Stimulated activated CD8-positive, alpha-beta memory T cell treated with anti-CD3 and anti-CD28 coated beads, Interleukin-15, amount 100 ng/mL, for 24 hours (primary cell): ENCODE measurements at places on chromosomes 5 and 9.
A peak's percentile ranks its signal among the peaks of the same experiment; 100 is the strongest.

DNA sequence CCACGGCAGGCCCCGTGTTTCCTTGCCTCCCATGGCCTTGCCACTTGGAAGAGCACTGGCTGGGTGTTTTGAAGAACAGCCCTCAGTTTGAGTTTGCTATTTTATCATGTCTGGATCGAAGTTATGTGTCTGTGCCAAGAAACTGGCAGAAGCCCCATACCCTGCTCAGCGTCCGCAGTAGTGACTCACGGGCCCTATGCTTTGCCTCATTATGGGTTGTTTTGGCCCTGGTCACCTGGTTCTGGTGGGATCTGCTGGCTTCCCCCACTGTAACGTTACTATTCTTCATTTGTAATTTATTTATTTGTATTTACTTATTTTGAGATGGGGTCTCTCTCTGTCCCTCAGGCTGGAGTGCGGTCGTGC, 42.3 kb upstream of the NKD2 start:
- no peak for DNase-seq

GRCh38 chr9:27787891-27788290, 214.6 kb upstream of the C9orf72 start:
- no peak for DNase-seq

- DNase-seq: no peak
These were observed 92.7 kb downstream of the PCSK1 start for GRCh38 chr5:96340357-96340756.

DNA sequence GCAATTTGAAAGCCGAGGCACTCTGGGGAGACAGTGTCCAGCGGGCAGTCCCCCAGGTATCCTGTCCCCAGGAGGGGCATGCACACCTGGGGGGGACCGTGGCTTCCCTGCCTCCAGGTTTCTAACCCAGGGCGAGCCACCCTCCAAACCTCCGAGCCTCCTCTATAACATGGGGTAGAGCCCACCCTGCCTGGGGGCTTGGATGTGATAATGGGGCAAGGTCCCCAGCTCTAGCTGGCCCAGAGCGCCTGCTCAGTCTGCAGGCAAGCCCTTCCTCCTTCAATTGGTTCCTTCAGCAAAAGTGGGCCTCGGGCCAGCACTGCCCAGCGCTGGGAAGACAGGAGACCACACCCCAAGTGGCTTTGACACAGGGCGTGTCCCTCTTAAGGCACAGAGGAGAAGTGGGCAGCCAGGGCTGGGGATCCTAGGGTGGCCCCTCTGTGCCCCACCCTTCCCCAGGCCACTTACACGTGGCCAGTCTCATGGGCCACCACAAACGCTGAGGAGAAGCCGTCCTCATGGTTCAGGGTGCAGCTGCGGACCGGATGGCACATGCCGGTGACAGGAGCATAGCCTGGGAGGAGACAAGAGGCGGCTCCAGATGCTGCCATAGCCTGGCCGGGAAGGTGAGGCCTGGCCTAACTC, 94.3 kb downstream of the ZNF354C start:
- no peak for DNase-seq

- no peak for DNase-seq
These were observed 70.9 kb downstream of the SH3RF2 start for GRCh38 chr5:146007270-146007669.

- DNase-seq: no peak
These were observed 44.0 kb downstream of the NNT start for GRCh38 chr5:43646992-43647391.

DNA sequence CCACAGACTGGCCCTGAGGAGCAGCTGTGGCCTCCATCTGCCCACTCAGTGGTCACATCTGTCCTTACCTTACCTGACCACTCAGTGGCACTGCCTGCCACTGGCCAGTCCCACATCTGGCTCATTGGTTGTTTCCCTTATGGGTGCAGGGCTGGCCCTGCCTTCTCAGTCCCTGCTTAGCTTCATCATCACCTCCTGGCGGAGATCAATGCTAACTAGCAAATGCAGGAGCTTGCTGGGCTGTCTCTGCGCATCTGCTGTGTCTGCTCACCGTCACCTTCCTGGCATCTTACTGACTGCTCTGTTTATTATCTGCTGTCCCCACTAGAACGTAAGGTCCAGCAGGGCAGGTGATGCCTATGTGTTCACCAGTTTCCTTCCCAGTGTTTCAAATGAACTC, 356.9 kb downstream of the SEMA5A start:
- DNase-seq: no peak

- DNase-seq: no peak
These were observed 36.2 kb downstream of the NACC2 start for GRCh38 chr9:136058801-136059302.

DNA sequence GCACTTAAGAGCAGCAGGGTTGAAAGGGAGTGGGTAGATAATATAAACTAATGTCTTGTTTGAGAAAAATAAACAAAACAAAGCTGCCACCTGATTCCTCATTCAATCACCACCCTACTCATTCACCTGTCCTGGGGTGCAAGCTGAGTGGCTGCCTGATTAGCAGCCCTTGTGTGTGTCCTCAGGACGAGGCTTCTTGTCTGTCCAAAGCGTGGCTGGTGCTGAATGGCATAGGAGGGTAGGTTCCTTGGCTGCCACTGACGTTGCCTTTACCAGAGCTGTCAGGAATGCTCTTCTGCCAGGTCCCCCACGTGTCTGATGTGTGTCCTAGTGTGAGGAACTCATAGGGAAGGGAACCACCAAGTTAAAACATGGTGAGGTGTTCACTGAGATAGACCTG, 146.6 kb upstream of the SLC24A2 start:
- DNase-seq: no peak

DNA sequence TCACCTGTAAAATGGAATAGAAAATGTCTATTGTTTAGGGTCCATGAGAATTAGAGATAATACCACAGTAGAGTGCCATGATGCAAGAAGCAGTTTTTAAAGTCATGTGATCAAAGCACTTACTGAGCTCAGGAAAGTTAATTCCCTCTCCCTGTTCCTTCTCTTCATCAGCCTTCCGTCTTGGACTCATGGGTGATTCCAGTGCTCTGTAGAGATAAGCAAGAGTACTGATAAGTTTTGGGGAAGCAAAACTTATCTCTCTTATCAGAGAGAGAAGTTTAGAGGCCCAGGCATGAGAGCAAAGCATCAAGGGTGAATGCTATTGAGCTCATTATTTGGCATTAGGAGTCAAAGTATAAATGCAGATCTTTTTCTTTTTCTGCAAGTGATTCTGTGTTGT, 410.1 kb downstream of the AGTPBP1 start:
- DNase-seq: no peak

DNA sequence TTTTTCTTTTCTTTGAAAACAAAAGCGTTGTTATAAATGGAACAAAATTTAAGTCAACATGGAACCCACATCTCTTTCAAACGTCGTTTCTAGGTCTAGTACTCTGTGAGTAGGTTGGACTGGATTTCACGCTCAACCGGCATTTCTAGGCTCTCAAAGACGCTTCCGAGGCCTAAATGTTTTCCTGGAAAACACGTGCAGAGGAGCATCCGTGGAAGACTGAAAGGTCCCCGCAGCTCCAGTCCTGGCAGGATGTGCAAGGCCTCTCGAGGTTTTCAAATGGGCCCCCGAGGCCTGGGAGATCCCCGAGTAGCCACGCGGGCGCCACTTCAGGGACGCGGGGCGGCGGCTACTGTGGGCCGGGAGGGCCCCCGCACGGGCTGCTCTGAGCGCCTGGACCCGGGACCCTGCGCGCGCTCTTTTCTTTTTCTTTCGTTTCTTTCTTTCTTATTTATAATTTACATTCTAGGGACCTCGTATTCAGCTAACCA, 4.2 kb upstream of the IRX2 start:
- DNase-seq: no peak

DNA sequence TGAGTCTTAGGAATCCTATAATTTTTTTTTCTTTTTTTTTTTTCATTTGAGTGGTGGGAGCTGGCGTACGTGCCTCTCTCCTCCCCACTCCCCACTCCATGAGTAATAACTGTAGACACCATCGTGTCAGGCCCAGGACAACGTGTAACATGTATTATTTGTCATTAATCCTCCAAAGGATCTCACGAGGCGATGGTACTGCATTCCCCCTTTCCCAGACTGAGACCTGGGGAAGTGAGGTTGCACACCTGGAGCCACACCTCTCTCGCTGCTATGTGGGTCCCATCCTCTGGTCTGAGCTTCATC, 6.1 kb upstream of the IER5L start:
- DNase-seq: no peak

- no peak for DNase-seq
These were observed 7.2 kb upstream of the LHFPL2 start for GRCh38 chr5:78655746-78656290.

DNA sequence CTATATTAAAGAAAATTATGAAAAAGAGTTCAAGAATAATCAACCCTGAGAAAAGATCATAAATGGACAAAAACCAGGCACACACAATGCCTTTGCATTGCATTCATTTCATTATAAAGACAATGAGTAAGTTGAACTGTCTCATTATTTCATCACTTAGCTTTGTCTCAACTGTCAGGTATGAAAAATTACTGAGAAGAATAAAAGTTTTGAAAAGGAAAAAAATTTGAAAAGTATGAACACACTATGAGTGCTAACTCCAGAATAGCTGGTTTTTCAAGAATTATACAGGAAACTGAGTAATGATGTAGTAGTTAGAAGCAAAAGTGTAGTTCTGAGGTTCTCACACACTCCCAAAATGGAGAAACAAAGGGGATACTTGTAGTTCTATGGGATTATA, 16.3 kb upstream of the ANXA1 start:
- DNase-seq: no peak

GRCh38 chr9:8760000-8760767, 960.6 kb upstream of the DMAC1 start:
- no peak for DNase-seq

- no peak for DNase-seq
These were observed 105.9 kb downstream of the DPYSL3 start for GRCh38 chr5:147403651-147404640.

- DNase-seq: no peak
These were observed 31.7 kb upstream of the CCL21 start for GRCh38 chr9:34741628-34742027.

DNA sequence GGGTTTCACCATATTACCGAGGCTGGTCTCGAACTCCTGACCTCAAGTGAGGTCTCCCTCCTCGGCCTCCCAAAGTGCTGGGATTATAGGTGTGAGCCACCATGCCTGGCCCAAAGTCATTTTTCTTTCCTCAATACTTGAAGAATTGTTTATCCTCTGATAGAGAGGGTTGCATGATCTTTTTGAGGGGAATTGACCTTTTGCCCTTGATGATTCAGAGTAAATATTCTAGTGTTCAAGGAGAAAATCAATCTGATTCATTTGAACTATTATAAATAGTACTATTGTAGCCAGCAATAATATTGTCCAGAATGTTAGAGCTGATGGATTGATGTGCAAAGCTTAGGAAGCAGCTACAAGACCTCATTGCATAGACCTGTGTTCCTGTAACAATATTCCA, 47.1 kb downstream of the UGCG start:
- DNase-seq: no peak

GRCh38 chr9:126705767-126706697, 92.3 kb downstream of the LMX1B start:
- peak; percentile 53 for DNase-seq
